Hypothalamus (tissue), 51 donors: ENCODE measurements at places on chromosomes 7 and 10.

GRCh38 chr7:151110941-151111645, 24.8 kb downstream of the AGAP3 start:
- DNase-seq, result peak; percentile 77

DNA sequence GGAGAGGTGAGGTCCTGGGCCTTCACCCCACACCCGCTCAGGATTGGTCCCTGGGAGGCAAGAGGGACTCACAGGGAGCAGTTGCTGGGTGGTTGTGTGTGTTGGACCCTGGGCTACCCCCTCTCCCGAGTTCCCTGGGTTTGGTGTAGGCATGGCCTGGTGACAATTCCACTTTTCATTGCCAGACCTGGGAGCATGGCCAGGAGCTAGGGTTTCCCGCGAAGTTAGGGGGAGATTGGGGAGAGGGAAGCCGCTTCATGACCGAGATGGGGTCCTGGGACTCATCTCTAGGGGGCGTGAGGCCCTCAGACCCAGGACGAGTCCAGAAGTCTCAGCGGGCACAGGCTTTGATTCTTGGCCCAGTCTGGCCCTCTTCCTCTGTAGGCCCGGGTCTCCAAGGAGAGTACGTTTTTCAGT, 606 bp downstream of the PALD1 start:
- DNase-seq, result no peak

DNA sequence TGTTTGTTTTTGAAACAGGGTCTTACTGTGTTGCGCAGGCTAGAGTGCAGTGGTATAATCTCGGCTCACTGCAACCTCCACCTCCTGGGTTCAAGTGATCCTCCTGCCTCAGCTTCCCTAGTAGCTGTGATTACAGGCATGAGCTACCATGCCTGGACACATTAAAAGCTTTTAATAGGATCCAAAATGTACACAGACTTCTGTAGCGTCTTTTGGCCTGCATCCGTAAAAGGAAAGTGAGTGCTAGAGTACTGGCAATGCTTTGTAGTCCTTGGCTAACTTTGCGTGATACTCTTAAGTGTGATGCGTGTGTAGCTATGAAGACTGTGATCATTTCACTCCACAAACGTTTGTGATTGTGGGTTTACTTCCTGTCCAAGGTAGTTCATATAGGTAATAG, 13.3 kb downstream of the ZRANB1 start:
- no peak for DNase-seq

GRCh38 chr10:80406204-80406603, 2.1 kb upstream of the PRXL2A start:
- no peak for DNase-seq

GRCh38 chr7:23012908-23013714, 819 bp downstream of the HYCC1 start:
- peak; percentile 41 for DNase-seq

DNA sequence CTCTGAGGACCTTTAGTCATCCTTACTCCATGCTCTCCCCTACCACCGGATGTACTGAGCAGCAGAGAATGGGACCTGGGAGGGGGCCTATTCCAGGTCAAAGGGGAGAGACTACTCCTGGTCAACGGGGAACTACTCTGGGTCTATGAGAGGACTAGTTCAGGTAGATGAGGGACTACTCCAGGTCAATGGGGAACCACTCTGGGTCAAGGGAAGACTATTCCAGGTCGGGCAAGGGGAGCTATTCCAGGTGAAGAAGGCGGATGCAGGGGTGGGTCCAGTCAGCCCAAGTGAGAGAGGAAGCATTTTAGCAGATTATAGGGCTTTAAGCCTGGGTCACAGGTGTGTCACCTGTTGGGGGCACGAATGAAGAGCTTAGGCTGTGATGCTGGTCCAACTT, 35.4 kb downstream of the CCM2 start:
- no peak for DNase-seq

- DNase-seq, result no peak
Observed at GRCh38 chr7:20201380-20201779, 15.8 kb downstream of the MACC1 start.

GRCh38 chr10:101565936-101566332, 22.1 kb downstream of the POLL start:
- no peak for DNase-seq

GRCh38 chr10:4767033-4767814, 58.8 kb upstream of the AKR1E2 start:
- DNase-seq, result no peak

DNA sequence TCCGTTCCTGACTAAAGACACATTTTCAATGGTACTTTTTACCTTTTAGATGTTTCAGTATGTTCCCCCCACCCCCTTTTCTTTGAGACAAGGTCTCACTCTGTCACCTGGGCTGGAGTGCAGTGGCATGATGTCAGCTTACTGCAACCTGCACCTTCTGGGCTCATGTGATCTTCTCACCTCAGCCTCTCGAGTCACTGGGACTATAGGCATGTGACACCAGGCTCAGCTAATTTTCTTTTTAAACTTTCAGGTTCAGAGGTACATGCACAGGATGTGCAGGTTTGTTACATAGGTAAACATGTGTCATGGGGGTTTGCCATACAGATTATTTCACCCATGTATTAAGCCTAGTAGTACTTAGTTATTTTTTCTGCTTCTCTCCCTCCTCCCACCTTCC, 99.3 kb upstream of the RPA3 start:
- DNase-seq, result no peak

DNA sequence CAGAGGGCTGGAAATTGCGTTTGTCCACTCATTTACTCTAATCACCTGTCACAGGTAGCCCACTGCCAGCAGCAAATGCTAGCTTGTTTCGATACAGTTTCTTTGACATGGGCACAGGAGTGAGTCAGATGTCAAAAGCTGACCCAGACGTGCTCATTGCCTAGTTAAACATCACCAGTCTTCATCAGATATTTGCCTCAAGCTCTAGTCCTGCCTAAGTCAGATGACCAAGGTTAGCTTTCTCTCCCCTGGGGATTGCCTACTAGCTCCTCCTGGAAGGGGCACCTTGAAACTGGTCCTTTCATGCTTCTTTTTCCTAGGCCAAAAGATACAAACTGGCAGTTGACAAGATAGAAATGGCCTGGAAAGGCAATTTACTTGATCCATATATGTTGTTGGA, 35.2 kb downstream of the GPAM start:
- DNase-seq, result no peak

- DNase-seq, result no peak
Observed at GRCh38 chr10:75899816-75900390, 468.5 kb downstream of the LRMDA start.

- DNase-seq, result no peak
Observed at GRCh38 chr10:46250481-46250880, 36.3 kb upstream of the ANTXRL start.

DNA sequence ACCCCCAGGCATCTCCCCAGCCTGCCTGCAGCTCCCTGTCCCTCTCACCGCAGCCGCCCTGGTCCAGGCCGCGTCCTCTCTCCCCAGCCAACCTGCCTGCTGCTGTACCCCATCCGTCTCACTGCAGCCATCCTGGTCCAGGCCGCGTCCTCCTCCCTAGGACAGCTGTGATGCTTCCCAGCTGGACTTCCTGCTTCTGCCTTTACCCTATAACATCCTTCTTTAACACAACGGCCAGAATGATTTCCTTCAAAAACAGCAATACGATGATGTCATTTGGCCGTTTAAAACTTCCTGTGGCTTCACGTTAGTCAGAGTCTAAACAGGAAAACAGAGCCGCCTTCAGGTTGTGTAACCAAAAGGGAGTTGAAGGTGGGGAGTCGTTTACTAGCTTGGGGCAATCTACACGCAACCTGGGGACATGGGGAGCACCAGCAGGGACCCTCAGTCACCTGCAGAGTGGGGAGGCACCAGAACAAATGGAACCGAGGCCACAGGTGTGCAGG, 32.2 kb upstream of the ZFAND2A start:
- DNase-seq, result no peak

DNA sequence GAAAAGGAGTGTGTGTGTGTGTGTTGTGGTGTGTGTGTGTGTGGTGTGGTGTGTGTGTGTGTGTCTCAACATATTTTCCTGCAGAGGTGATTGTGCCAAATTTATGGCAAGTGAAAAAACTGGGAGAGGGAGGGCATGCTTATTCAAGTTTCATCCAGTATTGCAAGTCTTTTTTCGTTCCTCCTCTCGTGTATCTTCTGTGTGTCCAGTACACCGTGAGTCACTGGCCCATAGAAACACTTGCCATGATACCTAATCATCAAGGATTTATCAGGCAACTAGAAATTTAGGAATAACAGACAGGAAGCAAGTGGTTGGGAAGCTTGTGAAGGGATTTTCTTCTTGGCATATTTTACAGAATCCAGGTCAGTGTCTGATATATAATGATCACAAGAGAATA, 820.5 kb downstream of the GATA3 start:
- no peak for DNase-seq

- DNase-seq, result no peak
Observed at GRCh38 chr10:126309228-126309883, 78.9 kb downstream of the ADAM12 start.

GRCh38 chr7:65387891-65388290, 14.2 kb downstream of the ZNF92 start:
- DNase-seq, result no peak

DNA sequence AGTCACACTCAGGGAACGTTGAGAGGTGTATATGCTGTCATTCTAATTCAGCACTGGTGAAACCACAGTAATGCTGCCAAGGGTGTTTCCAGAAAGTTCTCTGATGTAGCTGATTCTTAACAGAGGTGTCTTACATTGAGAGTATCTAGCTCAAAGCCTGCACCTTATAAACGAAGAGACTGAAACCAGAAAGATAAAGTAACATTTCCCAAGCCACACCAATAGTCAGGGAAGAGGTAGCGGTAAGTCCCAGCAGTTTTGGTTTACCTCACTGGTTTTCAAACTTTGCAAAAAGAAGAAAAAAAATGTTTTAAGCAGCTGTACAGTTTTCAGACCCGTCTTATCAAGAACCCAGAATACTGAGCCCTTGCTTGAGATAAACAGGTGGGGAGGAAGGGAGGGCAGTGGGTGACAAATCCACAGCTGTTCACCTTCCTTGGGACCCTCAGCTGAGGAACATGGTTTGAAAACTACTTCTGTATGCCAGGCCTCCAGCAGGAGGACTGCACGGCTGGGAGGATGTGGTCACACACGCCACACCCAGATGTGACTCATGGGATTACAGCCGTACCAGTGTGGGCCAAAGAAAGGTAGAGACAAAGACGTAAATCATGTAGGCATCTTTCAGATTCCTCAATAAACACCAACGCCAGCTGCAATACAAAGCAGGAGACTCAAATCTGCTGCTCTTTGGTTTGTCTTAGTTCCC, 63.9 kb upstream of the GSDME start:
- no peak for DNase-seq

GRCh38 chr7:18995270-18995671, 122.2 kb downstream of the TWIST1 start:
- no peak for DNase-seq

DNA sequence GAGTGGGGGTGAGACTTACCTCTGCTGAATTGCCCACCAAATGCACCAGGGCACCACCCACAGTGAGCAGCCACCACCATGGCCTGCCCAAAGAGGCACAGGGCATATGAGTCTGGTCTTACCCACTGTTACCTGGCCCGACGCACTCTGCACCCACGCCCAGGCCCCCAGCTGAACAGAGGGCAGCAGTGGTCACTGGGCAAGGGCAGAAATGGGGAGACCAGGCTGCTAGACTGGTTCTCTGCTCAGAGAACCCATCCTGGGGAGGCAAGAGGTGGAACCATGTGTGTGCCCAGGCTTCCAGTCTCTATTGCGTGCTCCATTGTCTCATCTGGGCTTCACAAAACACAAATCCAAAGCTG, 39.4 kb upstream of the DAGLB start:
- no peak for DNase-seq

DNA sequence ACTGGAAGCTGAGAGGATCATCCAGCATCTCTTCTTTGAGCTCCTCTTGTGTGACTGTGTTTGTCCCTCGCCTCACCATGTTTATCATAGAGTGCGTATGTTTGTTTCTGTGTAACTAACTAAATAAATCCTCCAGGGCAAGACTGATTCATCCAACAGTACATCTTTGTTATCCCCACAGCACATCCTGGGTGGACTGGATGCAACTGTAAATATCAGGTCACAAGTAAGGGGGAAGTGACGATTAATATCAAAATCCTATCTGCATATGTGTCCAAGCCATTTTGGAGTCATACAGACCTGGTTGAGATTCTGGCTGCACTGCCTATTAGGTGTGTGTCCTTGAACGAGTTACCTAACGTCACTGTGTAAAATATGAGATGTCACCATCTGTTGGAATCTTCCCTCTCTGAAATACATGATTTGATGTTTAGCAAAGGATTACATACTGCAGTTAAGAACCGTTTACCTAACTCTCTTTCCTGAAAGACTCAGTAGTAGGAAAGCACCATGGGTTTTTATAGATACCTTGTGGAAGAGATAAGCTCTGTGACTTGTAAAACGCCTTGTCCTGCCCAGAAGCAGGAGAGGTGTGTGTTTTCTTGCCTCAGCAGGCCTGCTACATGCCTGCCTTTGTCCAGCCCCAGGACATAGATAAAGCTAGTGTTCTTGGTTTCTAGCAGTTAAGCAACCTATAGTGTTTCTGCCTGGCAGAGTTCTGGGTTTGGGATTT, 25.8 kb downstream of the WBP1L start:
- DNase-seq, result no peak
